ENCODE measurements at places on chromosomes 6 and 20.
A peak's percentile ranks its signal among the peaks of the same experiment; 100 is the strongest.

DNA sequence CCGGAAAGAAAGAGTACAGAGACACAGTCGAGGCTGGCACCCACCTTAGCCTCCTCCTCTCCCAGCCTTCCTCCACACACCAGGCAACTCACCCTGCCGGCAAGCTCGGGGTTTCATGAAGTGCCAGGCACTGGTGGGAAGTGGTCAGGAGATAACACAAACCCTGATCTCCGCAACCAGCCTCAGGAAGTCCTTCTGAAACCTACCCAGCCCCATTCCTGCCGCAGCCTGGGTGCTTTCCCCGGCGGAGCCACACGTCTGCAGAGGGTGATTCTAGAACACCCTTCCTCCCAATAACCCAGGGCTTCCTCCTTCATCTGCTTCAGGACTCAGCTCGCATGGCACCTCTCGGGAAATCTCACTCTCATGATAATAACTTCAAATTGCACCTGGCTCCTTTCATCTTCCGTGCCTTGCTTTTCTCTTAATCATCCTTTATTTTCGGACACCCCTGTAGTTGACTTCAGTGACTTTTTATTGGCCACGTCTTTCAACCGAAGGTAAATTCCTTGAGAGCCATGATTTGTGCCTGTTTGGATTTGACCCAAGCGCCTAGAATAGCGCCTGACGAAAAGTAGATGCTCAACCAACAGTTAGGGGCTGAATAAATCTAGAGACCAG lies 8.7 kb upstream of the HLA-E start:
- DNase-seq, result no peak

- peak; percentile 92 for DNase-seq
Observed at GRCh38 chr6:2999618-3000557, at the start of gene NQO2. TSS of gene NQO2 (plus strand) at chr6:2999894. CDS start at chr6:3006553, 6,659 bp downstream.

GRCh38 chr6:105345506-105345905 lies 57.4 kb downstream of the PREP start:
- no peak for DNase-seq

DNA sequence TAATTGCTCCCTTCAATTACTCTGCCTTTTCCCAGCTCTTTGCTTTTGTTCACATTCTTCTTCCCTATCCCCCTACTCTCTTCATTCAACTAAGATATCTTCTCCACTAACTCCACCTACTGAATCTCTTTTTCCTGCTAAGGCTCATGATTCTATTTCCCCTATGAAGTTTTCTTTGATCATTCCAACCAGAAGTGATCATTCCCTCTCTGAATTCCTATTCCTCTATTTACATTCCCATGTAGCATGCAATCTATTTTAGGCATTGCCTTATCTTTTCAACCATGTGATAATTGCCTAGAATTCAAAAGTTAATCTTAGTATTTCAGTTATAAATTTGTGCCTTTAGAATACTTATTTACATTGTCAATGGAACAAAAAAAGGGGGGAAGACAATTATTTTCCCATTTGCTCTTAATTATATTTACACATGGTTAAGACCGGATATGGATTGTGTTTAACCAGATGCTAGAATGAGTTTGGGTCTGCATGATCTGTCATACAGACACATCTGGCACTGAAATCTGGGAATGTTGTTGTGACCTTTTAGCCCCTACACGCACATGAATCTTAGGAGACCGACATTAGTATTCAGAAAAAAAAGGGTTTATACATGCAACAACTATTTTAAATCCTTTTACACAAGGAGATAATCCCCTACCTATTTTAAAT lies 20.8 kb downstream of the MOXD1 start:
- no peak for DNase-seq

GRCh38 chr6:34894693-34895092 lies 5.6 kb downstream of the ANKS1A start:
- no peak for DNase-seq

DNA sequence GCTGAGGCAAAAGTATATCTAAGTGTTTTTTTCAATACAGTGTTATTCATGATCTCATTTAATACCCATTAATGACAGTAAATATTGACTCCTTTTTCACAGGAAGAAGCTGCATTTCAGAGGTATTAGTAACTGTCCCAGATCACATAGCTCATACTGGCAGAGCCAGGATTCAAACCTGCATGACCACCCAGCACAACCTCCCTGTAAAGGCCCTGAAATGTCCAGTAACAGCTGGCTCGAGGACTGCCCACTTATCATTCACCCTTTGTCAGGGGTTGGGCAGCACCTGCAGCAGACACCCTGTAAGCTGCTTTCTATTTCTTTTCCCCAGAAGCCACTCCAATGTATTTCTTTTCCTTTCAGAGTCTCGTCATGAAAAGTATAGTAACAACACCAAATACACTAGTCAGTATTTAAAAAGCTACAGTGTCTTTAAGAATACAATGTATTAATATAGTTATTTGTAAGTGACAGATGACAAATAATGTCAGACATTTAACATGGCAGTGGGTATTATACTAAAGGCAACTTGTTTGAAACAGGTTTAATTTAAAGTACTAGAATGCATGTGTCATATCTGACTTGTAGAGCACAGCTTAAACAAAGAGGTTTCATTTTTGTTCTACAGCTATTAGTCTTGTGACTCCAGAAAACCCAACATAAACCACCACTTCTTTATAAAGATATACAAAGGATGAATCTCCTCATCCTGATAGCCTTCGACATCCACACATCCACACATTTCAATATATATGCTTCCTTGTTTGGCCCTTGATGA lies 841.6 kb upstream of the GJE1 start:
- DNase-seq, result no peak

GRCh38 chr20:13139459-13140150 lies 81.5 kb upstream of the ISM1 start:
- DNase-seq, result no peak

DNA sequence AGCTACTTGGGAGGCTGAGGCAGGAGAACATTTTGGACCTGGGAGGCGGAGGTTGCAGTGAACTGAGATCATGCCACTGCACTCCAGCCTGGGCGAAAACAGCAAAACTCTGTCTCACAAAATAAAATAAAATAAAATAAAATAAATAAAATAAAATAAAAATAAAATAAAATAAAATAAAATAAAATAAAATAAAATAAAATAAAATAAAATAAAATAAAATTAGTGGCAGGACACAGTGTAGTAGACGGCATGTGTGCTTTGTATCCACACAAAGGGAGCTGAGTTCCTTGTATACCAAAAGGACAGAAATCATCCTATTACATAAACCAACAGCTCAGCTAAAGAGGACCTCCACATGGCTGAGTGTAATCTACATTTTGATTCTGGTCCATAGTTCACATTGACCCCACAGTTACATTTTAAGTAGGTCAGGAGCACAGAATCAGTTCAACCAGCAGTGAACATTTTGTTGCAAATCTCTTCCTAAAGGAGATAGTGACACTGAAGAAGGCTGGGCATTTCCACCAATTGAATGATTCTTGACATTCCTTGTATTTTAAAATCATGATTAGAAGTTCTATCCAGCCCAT lies 91.7 kb upstream of the MAP7 start:
- no peak for DNase-seq

- DNase-seq, result no peak
Observed at GRCh38 chr6:49322861-49323260, 140.2 kb downstream of the MMUT start.
